ENCODE measurements at places on chromosomes 12 and 14.
A peak's percentile ranks its signal among the peaks of the same experiment; 100 is the strongest.

DNA sequence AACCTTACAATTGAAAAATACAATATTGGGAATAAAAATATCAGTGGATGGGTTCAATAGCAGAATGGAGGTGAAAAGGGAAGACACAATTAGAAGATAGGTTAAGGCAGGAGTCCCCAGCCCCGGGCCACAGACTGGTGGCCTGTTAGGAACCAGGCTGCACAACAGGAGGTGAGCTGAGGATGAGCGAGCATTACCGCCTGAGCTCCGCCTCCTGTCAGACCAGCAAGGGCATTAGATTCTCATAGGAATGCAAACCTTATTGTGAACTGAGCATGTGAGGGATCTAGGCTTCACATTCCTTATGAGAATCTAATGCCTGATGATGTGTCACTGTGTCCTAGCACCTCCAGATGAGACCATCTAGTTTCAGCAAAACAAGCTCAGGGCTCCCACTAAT lies 27.3 kb upstream of the ST8SIA1 start:
- DNase-seq = no peak

DNA sequence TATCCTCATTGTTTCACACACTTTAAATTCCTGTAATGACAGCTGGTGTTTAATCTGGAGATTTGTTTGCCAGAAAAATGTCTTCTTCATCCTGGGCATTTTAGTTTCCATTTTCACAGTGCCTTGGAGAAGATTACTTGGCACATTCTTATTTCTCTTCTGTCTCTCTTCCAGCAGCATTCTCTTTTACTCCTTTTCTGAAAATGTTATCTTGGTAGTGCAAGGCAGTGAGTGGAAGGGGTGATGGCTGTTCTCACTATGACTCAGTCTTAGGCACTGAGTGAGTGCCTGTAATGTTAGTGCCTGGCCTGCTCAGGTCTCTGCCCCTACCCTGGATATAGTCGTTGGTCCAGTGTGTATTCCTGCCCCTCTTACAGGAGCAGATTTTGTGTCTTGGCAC lies 13.1 kb downstream of the CLECL1 start:
- DNase-seq = no peak

GRCh38 chr12:11657511-11657910 lies 8.0 kb downstream of the ETV6 start:
- no peak for DNase-seq

DNA sequence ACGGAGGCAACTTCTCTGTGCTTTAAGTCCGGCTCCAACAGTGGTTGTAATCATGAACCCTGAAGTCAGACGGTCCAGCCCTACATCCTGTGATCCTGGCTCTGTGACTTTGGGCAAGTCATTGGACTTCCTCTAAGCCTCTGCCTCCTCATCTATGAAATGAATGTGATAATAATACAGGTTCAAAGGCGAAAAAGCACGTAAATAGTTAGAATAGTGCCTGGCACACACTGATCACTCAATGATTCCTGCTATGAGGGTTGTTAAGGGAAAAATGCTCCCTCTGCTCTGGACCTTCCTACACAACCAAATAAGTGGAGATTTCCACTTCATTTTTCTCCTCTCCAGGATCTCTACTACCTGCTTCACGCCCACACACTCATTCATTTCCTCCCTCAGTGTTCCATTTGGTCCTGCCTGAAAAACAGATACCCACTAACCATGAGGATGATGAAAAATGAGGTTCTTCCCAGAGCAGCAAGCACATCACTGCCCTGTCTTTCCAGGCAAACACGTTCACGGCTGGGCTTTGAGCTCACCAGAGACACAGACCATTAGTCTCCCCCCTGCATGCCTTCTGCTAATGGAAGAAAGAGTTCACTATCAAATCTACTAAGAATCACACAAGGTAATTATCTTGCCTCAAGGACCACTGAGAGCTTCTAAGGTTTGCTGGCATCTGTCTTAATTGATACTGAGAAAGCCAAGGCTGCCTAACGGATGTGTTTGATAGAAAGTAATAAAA lies 13.2 kb downstream of the NUAK1 start:
- DNase-seq = no peak

DNA sequence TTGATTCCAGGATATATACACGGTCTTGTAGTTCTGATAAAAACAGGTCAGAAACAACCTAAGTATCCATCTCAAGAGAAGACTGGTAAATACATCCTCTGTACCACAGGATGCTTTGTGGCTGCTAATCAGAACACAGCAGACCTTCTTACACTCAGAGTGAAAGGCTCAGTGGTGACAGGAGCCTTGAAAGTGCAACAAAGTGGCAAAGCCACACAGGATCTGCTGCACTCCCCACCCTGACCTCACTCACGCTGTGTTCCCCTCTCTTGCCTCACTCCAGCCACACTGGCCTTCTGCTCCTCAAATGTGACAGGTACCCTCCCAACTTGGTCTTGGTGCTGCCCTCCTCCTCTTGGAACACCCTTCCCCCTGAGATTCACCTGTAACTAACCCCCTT lies 98.1 kb upstream of the GRIP1 start:
- DNase-seq = no peak

DNA sequence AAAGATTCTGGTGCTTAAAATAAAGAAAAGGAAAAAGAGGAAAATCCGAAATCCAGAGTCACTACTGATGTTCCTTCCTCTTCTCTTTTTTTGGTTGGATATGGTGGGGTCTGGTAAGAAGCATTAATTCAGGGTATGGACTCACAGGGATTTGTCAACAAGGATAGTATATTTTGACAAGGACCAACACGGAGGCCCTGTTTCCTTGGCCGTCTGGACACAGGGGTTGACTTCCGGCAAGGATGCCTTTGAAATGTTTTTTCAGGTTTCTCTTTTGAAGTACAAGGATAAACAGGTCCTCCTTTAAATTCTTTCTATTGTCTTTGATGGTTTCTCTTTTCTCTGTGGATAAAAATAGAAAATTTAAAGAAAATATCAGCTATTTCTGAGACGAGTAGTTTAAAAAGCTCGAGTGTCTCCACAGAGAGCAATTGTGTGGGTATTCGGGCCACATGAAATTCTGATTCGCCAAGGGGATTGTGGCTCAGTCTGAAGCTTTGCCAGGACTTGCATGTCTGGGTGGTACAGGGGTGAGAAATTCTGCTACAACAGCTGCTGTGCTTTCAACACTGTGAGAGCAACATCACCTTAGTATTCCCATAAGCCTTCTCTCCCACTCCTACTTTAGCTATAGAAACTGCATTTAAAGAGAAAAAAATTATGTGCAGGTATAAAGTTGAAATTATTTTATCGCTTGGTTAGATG lies 88.5 kb upstream of the CSRP2 start:
- DNase-seq = no peak

- no peak for DNase-seq
Measured at GRCh38 chr14:77561881-77562280, 54.6 kb downstream of the SPTLC2 start.

DNA sequence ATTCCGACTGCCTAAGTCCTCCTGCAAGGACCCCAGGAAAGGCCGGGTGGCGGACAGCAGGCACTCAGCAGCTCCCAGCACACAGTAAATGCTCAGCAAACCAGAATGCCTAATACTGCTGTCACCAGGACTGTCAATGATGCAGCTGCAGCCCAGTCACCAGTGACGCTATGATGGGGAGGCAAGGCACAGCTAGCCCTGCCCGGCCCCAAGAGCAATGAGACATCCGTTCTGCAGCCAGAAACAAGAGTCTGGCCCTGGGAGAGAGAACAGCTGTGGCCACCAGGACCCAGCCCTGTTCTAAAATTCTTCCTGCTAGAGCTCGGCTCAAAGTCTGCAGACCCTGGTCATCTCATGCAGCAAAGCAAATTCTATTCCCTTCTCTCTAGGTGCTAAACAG lies 69.8 kb downstream of the NCOR2 start:
- peak; percentile 85 for DNase-seq

- DNase-seq = no peak
Measured at GRCh38 chr14:87343652-87344051, 649.3 kb downstream of the GALC start.

- no peak for DNase-seq
Measured at GRCh38 chr12:65276916-65277530, 1.5 kb upstream of the MSRB3 start.

DNA sequence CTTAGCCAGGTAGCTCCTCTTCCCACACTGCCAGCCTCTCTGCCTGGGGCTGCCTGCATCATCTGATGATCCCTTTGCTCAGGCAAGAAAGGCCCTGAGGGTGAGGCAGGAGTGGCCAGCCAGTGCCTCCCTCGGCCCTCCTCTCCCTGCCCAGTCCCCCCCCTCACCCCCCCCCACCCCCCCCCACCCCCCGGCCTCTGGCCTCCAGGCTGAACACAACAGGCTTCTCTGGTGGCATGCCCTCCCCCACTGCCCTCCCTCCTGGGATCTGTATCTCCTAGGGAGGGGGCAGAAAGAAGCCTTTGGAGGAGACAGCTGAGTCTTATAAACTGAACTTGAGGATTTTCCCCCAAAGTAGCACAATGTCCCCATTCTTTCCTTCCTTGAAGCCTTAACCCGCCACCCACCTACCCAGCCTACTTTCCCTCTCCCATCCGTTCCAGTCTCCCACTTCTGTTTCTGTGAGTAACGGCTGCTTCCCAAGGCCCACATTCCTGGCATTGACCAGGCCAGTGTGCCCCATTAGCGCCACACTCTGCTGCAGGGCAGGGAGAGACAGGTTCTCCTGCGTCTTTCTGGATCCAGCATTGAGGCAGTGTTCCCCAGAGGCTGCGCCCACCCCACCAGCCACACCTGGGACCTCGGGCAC lies 82.1 kb downstream of the B4GALNT3 start:
- DNase-seq = peak; percentile 47

DNA sequence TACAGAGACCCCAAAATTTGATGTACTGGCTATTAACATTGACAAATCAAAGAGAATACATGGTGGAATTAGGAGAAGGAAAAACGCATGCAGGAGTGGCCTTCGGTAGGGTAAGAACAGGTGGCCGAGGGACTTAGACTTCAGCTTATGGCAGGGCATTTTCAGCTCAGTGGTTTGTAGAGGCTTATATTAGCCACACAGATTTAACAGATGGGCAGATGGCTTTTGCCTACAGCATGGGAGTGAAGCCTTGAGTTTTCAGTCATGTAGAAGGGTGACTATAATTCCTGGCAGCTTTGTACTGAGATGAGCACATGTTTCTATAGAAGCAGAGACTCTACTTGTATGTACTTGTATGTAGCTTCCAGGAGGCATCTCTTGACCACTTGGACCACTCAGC lies 40.9 kb upstream of the PLEKHA5 start:
- no peak for DNase-seq

- DNase-seq = no peak
Measured at GRCh38 chr12:51306507-51306906, 17.5 kb downstream of the BIN2 start.

GRCh38 chr14:92802678-92803077 lies 8.6 kb downstream of the GOLGA5 start:
- DNase-seq = no peak

- no peak for DNase-seq
Measured at GRCh38 chr12:116432314-116432750, 126.8 kb upstream of the MAP1LC3B2 start.

- no peak for DNase-seq
Measured at GRCh38 chr12:47407463-47408129, 298.2 kb downstream of the RPAP3 start.

- no peak for DNase-seq
Measured at GRCh38 chr12:77406219-77406905, 341.0 kb upstream of the E2F7 start.

GRCh38 chr12:10667581-10667980 lies 6.3 kb downstream of the STYK1 start:
- DNase-seq = no peak

GRCh38 chr12:43550831-43551271 lies 1.2 kb downstream of the ADAMTS20 start:
- no peak for DNase-seq

DNA sequence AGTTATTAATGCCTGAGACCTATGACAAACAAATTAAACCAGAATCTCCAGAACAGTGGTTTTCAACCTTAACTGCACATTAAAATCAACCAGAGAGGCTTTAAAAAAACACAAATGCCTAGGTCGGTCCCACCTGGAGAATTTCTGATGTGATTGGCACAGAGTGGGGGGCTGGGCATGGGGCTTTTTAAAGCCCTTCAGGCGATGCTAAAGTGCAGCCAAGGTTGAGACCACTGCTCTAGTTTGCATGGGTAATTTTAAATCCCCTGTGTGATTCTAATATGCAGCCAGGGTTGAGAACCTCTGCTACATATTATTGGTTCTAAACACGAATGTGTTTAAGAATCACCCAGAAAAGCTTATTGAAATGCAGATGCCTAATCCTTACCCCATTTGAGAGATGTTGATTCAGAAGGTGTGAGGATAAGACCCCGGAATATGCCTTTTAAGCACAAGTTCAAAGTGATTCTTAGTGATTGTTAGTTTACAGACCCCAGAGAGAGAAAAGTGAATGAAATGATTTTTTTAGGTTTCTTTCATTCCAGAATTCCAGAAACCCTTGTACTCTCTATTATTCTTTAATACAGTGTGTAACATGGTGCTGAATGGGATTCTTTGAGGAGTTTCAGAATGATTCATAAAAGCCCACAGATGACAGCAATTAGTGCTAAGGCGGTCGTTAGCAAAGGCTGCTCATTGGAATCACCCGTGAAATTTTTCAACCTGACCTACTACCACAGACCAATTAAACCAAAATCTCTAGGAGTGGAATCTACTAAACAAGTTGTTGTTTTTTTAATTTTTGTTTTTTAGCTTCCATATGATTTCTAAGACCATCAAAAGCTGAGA lies 44.9 kb downstream of the LIN7A start:
- DNase-seq = no peak

GRCh38 chr12:6946033-6946919 lies 2.5 kb downstream of the C12orf57 start:
- no peak for DNase-seq

DNA sequence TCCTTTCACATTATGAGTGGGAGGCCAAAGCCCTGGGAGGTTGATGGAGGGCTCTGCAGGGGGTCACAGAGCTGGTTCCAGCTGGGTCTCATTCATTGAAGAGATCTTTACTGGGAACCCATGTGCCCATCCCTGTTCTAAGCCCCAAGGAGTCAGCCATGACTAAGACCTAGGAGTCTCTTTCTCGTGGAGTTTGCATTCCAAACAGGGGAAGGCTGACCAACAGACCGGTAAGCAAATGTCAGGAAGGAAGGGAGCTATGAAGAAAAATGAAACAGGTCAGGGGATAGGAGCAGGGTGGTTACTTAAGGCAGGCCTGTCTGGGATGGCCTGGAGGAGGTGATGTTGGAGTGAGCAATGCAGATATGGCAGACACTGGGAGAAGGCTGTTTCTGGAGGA lies 31.5 kb downstream of the SYNDIG1L start:
- no peak for DNase-seq

DNA sequence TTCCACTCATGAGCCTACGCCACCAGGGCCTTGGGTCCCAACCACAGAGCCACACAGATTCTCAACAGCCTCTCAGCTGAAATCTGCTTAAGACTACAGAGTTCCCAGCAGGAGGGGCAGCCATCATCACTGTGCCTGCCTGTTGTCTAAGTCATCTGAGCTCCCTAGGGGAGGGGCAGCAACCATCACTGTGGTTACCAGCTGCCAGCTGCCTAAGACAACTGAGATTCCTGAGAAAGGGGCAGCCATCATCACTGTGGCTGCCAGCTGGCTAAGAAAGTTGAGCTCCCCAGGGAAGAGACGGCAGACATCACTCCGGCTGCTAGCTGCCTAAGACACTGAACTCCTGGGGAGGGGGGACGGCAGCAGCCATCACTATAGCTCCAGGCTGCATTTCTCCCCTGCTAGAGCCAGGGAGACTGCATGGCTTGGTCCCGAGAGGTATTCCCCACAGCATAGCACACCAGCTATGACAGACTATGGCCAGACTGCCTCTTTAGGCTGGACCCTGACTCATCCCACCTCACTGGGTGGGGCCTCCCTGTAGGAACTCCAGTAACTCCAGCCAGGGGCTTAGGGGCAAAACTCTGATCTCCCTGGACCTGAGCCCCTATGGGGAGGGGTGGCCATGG lies 37.2 kb upstream of the C14orf132 start:
- no peak for DNase-seq
